ENCODE measurements at places on chromosomes 4 and X. TPM values are rescaled to one million over a fixed set of nuclear protein-coding genes. Genes with fewer than 3 reads are reported as not detected.

- DNase-seq = no peak
These were observed 256.6 kb downstream of the SPRY1 start for GRCh38 chr4:123653236-123653635.

DNA sequence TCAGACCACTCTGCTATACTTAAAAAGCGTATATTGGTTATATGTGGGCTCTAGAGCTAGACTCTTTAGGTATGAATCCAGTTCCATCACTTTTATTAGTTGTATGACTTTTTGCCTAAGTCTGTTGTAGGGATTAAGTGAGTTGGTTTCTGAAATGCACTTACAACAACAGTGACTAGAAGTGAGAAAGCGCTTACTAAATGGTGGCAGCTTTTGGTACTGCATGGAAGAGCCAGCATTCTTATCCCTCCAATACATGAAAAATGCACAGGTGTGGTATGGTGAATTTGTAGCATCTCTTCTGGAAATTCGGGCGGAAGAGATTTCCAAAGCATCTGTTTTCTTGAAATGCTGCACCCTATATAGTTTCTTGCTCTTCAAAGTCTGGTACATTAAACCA, 117.1 kb downstream of the SPANXA1 start:
- no peak for DNase-seq

DNA sequence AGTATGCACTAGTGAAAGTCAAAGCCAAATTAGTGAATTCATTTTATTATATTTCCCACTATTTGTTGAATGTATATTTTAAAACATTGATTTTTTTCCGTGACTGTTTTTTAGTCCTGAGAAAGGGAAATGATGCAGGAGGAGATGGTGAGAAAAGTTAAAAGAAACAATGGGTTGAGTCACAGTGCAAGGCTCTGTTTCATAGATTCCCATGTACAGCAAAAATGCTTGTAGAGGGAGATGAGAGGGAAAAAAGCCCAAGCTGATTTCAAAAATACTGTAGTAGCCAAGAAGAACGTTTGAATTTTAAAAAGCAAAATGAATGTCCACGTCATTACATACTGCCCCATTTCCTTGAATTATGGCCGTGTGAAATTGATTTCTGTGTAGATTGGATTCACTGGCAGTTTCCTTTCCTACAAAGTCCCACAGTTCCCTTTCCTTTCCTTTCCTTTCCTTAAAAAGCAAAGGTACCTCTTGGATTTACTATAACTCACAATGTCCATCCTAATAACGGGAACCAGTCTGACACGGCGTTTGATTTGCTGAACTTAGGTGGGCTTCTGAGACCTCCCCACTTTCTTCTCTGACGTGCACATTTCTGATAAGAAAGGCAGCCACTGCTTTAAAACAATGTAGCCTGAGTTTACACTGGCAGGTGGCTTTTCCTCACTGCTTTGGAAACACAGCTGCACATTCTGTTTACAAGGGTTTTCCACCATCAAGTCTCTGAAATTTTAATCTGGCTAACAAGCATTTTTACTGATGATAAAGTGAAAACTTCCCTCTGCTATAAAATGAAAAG, 63.7 kb downstream of the SPCS3 start:
- DNase-seq = no peak

Gene HOPX
- polyA plus RNA-seq = 11.0 TPM

DNA sequence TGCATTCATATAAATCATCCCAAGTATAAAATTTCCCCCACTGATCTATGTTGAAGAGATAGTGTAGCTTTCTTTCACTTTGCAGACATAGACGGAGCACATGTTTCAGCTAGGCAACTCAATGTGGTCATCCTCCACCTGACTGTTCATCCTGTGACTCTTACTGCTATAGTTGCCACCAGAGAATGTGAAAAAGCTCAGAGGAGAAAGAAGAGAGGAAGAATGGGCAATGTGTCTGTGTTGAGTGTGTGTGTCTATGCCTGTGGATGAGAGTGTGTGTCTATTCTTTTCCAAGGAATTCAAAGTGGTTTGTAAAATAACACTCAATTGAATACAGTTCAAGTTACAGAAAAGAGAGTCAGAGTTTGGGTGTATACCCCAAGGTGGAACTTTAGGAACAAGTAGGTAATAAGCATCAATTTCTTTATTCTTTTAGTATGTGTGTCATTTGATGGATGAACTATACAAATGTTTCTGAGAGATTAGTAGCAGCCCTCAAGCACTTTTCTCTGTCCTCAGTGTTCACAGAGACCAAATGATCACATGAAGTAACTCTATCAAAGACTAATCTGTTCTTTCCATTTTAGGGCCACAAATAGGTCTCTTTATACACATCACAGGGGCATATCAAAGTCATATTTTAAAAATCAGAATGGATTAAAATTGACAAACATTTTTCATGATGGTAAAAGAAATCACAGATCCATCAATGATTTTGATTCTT, 2.3 kb downstream of the SNCA start:
- DNase-seq = no peak

GRCh38 chr4:41631523-41631922, 93.6 kb downstream of the LIMCH1 start:
- DNase-seq = no peak

GRCh38 chr4:125735102-125735501, 420.3 kb downstream of the FAT4 start:
- DNase-seq = no peak

DNA sequence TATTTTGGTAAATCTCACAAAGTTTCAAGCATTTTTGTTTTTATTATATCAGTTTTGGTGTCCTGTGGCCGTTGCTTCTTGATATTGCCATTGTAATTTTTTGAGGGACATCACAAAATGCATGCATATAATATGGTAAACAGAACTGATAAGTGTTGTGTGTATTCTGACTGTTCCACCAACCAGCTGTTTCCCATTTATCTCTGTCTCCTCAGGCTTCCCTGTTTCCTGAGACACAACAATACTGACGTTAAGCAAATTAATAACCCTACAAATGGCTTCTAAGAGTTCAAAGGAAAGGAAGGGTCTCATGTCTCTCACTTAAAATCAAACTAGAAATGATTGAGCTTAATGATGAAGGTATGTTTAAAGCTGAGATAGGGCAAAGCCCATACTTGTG, 40.0 kb downstream of the UGT2B10 start:
- DNase-seq = no peak

DNA sequence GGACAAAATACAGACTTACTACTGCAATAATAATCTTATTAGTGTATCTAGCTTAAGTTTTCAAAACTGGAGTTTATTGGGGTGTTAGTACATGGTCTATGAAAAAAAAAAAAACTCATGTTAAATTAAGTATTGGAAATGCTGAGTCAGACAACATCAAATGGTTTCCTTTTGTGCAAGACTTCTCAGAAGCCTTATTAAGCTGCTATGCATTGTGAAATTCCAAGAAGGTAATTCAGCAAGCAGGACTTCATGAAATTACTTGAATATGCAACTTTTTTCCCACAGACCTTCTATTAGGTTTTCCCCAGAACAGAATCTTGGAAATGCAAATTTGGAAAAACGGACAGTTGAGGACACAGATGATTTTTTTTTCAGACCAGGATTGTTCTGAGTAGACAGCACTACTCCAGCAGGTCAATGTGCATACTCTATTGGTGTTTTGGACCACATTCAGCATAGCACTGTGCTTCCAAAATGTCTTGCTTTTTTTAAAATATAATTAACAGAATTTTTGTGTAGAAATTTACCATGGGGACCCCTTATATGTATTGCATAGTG, 568.8 kb upstream of the TENM3 start:
- no peak for DNase-seq

DNA sequence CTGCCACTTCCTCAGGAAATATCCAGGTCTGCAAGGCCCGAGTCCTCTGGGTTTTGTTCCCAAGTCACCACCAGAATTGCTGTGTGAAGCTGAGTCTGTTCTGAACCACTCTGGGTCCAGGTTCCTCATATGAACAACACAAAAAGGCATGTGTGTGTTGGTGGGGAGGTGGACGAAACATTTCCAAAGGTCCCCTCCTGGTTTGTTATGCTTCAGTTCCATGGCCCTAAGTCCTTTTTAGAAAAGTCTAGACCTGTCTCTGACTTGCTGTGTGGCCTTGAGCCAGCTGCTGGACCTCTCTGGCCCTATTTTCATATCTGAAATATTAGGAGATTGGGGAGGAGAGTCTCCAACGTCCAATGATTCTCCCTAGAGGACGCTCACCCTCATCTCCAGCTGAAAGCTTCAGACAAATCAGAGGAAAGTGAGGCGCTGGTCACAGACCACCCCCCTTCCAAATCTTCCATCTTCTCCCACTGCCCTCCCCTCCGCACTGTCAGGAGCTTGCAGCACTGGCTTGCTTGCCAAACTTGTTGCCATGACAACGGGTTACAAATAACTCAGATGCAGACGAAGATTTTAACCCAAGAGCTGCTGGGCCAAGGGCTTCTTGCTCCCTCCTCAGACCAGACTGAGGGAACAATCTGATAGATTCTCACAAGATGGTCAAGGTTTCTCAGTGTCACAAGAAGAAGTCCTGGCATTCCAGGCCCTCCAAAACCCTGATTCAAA, 64.5 kb downstream of the SMC1A start:
- DNase-seq = peak; percentile 47

DNA sequence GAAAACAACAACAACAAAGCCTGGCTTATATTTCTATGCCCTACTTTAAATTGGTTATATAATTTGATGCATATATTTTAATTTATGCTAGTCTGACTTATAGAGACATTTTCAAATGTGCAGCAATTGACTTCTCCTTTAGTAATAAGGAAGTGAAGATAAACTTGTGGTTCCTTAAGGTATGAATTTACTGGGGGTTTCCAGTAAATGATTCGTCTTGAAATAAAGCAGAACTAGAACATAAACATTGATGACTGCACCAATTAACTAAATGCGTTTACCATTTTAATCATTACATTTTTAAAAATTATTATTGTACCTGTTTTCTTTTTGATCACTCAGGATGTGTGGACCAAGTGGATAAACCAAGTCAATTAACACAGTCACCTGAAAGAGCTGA, 99.6 kb upstream of the CCSER1 start:
- DNase-seq = no peak

Gene CDKL2
- 10.5 TPM for polyA plus RNA-seq

Gene CENPE
- 15.4 TPM for polyA plus RNA-seq

GRCh38 chrX:125132274-125132673, 187.4 kb upstream of the TEX13C start:
- DNase-seq = no peak

DNA sequence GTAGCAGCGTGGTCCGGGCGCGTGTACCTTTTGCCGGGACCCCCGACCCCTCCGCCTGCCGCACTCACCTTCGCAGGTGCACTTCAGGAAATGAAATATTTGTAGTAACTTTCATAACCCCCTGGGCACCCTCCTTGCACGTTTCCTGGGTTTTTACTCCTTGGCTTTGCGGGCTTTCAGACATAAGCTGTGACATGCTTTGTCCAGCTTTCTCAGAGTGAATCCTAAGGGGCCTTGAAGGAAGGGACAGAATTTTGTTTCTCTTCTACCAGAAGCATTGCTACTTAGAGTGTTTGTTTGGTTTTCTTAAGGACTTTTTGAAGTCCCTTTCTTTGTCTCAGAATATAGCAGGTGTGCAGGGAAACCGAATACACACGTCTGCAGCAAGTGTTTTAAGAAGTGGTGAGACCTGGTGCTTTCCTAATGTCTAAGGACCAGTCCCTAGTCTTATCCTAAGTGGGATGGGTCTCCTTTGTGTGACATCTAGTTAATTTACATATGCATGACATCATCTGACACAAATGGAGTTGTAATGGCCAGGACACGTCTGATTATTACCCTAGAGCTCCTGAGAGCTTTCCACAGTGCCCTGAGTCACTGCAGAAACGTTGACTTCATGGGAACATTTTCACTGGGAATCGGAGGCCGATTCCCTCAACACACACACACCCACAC, 1.3 kb downstream of the FAM149A start:
- no peak for DNase-seq

GRCh38 chr4:85142451-85142850, 176.0 kb upstream of the WDFY3 start:
- DNase-seq = no peak

Gene CENPVL1
- 0.22 TPM for polyA plus RNA-seq
